Epithelial cell of esophagus (primary cell): ENCODE measurements at places on chromosomes 5 and 9.
A peak's percentile ranks its signal among the peaks of the same experiment; 100 is the strongest.

DNA sequence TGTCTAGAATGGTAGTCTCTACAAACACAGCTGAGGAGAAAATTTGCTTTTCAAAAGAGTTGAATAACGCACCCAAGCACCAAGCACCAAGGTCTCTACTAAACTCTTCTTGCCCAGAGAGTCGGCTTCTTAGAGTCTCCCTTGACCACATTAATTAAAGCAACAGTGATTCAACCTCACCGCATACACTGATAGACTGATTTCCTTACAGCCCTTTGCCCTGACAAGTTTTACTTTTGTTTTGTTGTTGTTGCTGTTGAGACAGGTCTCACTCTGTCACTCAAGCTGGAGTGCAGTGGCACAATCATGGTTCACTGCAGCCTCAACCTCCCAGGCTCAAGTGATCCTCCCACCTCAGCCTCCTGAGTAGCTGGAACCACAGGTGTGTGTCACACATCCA, 1035.7 kb upstream of the DMAC1 start:
- DNase-seq = peak; percentile 5

GRCh38 chr5:143559586-143560109, 156.2 kb upstream of the NR3C1 start:
- no peak for DNase-seq

- no peak for DNase-seq
These were observed 43.2 kb downstream of the WWC1 start for GRCh38 chr5:168334695-168335094.

DNA sequence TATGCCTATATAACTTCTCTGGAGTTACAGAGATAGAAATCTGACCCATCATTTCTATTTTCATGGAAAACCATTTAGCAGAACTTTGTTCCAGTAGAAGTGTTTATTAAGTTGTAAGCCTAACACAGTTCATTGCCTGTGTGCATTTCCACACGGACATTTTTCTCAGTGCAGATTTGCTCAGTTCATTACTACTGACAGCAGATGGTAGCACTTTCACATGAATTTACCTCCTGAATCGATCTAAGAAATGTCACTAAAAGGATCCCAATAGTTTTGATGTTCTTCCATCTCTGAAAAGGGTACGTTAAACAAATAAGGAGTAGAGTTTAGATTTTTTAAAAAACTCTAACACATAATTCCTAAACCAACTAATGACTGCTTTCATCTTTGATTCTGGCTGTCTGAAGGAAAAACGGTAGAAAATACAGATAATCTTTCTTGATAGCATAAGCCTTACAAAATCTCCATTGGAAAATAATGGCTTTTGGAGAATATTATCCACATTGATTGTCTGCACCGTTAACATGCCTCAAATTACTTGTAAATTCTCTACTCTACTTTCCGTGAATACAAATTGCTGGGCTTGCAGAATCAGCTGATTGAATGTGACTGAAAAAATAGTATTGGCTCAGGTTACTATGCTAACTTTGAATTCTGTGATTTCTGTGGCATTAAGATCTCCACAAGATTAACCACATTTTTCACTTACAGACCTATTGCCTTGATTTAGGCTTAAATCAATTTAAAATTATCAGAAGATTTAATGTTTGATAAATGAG, 33.1 kb downstream of the RPS23 start:
- DNase-seq = no peak

DNA sequence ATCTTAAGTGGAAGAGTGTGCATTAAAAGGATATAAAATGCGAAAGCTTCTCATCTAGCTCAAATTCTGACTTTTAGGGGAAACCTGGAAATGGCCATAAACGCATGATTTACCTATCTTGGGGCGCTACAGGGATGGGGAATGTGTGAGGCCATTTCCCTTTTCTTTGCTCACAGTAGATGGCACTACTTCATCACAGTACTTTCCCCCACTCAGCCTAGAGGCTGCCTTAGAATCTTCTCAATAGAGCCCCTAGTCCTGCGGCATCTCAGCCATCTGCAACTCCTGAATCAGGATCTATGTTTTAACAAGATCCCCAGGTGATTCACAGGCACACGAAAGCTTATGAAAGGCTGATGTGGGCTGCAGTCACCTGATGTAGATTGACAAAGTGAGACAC, 110.8 kb downstream of the LHFPL2 start:
- DNase-seq = peak; percentile 93

DNA sequence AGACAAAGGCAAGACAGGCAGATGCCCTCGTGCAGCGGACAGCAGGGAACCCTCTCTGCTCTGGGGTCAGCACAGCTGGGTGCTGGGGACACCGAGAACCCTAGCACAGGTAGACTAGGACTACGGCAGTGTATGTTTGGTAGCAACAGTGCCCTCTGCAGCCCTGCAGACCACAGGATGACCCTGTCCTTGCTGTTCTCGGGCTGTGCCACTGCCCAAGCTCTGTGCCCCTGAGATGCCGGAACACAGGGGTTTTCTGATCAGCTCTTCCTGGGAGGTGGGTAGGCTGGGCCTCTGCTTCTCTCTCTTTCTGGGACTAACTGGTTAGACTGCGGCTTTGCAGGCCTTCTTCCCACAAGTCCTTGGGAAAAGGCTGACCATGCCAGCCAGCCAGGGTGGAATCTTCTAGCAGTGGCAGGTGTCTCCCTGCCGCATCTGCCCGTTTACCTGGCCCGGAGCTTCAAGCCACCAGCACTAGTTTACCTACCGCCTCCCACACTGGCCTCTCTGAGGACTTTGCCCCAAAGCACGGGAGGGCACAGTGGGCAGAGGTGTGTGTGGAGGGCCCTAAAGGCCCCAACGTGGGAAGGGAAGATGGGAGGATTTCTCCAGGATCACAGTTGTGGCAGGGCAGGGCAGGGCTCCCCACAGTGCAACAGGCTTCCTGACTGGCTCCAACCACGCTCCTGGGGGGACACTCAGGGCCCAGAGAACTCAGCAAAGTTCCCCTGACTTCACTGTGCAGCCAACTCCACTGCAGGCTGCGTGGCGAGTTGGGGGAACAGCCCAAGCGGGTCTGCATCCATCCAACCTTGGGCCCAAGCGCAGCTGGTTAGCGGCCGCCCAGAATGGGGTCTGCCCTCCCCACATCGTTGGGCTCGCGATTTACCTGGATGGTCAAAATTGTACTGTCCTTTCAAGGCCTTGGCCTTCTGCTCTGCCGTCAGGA, 1.2 kb downstream of the UCK1 start:
- no peak for DNase-seq

DNA sequence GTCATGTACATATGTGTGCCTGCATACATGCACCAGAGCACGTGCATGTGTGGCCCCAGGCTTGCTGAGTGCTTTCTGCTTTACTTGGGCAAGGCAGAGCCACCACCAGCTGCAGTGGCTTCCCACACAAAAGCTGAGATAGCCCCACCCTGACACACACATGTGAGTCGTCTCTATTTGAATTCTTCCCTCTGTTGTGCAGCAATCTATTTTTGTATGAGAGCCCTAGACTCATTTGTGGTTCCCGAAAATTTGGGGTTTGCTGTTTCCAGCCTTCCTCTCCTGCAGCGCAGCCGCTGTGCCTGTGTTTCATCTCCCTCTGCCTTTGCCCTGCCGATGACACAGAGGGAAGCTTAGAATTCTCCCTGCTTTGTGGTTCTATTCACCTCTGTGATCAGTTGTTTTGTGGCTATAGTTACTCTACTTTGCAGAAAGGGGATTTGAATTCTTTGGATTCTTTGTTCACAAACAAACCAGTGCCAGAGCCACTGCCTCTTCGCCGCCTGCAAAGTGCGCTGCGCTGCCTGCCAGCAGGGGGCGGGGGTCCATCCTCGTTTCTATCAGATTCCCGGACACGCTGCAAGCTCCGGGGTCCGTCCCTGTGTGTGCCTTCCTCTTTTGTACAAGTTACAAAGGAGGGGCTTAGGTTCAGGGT, 95.8 kb upstream of the DAP start:
- DNase-seq = peak; percentile 23

- DNase-seq = no peak
These were observed 2.9 kb downstream of the IQGAP2 start for GRCh38 chr5:76406014-76406413.

- DNase-seq = no peak
These were observed 849.6 kb upstream of the DMAC1 start for GRCh38 chr9:8649160-8649559.

GRCh38 chr9:125444166-125444565, 182.5 kb downstream of the GAPVD1 start:
- DNase-seq = no peak

DNA sequence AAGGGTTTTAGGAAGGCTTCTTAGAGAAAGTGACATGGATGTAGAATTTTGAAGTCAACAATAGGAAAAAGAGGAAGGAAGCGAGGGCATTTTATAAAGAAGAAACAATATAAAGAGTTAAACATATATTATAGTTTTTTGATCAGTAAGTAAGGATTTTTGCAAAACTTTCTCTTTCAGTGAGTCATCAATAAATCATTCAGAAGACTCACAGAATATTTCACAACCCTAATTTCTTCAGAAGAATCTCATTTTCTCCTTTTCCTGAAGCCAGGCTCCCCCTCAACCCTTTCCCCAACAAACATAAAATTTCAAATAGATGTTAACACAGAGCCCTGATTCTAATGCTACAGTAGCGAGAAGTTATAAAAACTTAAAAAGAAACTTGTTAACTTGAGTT, 4.3 kb upstream of the COX7C start:
- DNase-seq = peak; percentile 9

- peak; percentile 48 for DNase-seq
These were observed 466.1 kb downstream of the TLR4 start for GRCh38 chr9:118170032-118170955.

- no peak for DNase-seq
These were observed 509.4 kb upstream of the KLF4 start for GRCh38 chr9:107999011-107999410.

- peak; percentile 72 for DNase-seq
These were observed 2222.7 kb upstream of the WWC1 start for GRCh38 chr5:166068547-166069335.
